Gastroesophageal sphincter (tissue), 4 donors: ENCODE measurements at places on chromosomes 11 and 22. TPM values are rescaled to one million over a fixed set of nuclear protein-coding genes. Genes with fewer than 3 reads are reported as not detected.

DNA sequence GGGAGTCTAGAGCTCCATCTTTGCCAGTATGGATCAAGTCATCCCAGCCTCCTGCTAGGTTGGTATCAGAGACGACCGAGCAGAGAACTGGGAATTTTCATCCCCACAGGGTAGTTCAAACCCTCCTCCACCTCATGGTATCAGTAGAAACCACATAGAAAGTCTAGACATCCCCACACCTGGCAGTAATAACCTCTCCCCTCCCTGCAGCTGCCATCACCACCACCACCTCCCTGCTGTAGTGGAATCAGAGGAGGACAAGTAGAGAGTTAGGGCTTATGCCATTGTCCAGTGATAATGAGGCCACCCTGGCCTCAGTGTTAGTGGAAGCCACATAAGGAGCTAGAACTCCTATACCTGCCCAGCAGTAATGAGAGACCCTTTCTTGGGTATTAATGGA lies 34.3 kb downstream of the BTG4 start:
- ATAC-seq, result no peak

GRCh38 chr22:47460176-47460575 lies 697.7 kb downstream of the TBC1D22A start:
- ATAC-seq, result no peak

DNA sequence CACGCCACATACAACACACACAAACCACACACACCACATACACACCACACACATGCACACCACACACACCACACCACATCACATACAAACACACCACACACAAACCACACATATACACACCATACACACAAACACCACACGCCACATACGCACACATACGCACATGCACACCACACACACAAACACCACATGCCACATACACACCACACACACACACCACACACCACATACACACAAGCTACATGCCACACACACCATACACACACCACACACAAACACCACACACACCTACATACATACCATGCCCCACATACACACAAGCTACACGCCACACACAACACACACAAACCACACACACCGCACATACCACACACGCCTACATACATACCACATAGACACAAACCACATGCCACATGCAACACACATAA lies 15.7 kb upstream of the TH start:
- ATAC-seq, result no peak

- ATAC-seq, result no peak
Measured at GRCh38 chr22:45155050-45155840, 8.5 kb upstream of the NUP50 start.

DNA sequence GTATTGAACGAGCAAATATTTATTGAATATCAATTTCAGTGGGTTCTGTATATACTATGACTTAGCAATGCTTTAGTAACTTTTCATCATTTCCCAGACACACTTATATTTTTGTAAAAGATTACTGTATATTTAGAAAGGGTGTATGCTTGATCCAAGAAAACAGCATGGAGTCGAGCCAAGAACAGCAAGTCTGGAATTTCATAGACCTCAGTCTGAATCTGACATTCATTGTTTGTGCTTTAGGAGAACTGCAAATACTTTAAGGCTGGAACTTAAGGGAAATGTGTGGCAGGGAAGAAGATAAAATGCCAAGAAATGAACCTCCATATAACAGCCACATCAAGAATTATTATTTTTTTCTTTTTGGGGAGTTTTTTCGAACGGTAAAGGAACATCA lies 1156.8 kb downstream of the LRRC4C start:
- no peak for ATAC-seq

GRCh38 chr11:83007909-83008580 lies 63.7 kb downstream of the RAB30 start:
- ATAC-seq, result no peak

DNA sequence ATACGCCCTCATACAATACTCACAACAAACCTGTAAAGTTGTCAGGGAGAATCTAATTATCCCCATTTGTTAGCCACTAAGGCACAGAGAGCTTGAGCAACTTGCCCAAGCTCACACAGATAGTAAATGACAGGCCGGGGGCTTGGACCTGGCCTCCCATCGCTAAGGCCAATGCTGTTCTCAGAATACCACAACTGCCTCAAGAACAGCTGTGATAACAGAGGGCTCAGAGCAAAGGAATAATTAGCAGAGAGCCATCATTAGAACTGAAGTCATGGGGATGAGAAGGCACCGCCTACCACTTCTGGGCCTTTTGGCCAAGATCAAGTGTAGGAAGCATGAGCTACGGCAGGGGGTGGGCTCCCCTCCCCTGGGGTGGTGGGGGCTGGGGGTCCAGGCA lies 98.6 kb downstream of the FEZ1 start:
- ATAC-seq, result no peak

- no peak for ATAC-seq
Measured at GRCh38 chr11:26204101-26204500, 127.8 kb upstream of the ANO3 start.

DNA sequence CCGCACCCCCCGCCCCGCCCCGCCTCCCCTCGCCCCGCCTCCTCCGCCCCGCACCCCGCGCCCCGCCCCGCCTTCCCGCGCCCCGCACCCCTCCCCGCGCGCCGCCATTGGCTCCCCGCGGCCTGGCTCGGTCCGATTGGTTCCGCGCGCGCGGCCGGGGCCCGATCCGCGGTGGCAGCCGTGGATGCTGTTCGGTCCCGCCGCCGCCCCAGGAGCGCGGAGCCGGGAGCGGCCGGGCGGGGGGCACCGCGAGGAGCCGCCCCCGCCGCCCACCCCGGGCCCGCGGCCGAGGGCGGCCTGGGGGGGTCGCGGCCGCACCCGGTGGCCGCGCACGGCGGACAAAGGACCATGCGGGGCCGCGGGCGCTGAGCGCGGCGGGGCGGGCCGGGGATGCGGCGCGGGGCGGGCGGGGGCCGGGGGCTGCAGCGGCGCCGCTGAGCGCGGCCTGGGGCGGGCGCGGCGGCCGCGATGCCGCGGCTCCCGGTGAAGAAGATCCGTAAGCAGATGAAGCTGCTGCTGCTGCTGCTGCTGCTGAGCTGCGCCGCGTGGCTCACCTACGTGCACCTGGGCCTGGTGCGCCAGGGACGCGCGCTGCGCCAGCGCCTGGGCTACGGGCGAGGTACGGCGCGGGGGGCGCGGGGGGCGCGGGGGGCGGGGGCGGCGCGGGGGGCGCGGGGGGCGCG lies at the start of gene B4GALNT4:
Gene B4GALNT4, plus strand, starts transcription at position 164 of the 683 bp plus-strand sequence. Its CDS starts 305 bp downstream, at position 469.
- peak; percentile 79 for ATAC-seq

DNA sequence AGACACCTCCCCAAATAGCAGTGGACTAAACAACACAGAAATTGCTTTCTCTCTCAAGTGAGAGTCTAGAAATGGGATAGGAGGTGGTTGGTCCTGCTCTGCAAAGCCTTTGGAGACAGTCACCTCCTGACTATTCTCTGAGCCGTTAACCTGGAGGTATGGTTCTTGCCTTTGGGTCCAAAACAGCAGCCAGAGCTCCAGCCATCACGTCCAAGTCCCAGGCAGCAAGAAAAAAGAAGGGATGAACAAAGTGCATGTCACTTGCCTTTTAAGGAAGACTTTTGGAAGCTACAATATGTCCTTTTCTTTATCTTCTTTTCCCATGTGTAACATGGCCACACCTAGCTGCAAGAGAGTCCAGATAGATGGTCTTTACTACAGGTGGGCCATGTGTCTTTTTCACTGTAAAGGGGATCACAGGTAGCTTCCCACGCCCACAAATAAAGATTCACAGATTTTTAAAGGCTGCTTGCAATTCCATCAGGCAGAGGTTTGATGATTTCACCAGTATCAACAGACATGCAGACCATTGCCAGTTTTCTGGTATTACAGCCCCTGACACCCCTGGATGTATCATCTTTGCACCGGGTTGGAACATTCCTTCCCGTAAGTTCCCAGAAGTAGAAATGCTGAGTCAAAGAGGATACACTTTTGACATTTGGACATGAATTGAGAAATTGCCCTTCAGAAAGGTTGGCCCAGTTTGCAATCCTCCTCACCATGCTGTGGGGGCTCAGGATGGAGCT lies 66.0 kb downstream of the MYEOV start:
- ATAC-seq, result no peak

DNA sequence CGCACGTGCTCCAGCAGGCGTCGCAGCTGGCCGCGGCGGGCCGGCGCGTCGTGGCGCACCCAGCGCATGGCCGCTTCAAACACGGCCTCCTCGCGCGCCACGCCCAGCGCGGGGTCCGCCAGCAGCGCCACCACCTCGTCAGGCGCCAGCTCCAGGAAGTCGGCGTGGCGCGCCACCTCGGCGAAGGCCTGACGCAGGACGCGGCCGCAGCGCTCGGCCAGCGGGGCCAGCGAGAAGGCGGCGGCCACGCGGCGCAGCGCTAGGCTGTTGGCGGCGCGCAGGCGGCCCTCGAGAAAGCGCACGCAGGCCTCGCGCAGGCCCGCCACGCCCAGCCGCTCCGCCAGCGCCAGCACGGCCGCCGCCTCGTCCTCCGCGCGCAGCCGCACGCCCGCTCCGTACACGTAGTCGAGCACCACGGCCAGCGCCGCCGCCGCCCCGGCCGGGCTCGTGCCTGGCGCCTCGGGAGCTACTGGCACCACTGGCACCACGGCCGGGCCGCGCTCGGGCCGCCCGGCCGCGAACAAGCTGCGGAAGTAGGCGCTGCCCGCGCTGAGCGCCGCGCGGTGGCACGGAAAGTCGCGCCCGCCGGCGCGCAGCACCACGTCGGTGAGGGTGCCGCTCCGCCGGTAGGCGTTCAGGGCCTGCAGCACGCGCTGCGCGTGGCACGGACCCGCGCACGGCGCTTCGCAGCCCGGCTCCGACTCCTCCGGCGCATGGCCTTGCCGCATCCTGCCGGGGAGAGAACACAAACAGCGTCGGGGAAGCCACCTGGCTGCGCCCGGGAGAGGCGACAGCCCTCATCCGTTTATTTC lies 2.9 kb downstream of the KLHL35 start:
- peak; percentile 59 for ATAC-seq

DNA sequence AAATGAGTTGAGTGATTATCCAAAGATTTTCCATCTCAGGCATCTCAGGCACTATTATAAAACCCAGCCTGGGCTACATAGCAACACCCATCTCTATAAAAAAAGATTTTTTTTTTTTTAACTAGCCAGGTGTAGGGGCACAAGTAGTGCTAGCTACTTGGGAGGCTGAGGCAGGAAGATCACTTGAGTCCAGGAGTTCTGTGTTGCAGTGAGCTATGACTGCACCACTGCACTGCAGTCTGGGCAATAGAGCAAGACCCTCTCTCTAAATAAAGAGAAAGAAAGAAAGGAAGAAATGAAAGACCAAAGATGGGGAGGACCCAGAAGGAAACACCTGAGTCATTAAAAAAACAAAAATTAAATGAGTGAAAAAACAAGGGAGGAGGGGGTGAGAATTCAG lies 14.1 kb downstream of the RSF1 start:
- no peak for ATAC-seq

- no peak for ATAC-seq
Measured at GRCh38 chr22:37095113-37095512, 14.4 kb downstream of the TMPRSS6 start.

GRCh38 chr11:119671051-119671450 lies 57.9 kb downstream of the NECTIN1 start:
- ATAC-seq, result peak; percentile 48

DNA sequence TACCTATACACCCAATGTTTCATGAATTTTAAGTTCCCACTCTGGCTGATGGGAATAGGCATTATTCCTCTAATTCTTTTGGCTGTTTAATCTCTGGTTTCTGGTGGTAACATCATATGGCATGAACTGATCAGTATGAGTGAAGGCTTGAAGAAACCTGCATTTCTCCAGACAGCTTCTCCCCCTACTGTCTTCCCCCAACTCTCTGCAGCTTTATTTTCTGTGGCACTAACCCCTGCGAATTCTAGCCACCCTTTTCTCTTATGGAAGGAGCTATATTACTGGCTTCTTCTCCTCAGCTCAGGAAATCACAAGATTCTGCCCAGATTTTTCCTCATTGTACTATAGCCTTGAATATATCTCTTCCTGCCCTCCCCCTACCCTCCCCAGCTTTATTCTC lies 57.1 kb downstream of the CASP12 start:
- no peak for ATAC-seq

- ATAC-seq, result no peak
Measured at GRCh38 chr11:17526931-17527627, 17.1 kb downstream of the USH1C start.

DNA sequence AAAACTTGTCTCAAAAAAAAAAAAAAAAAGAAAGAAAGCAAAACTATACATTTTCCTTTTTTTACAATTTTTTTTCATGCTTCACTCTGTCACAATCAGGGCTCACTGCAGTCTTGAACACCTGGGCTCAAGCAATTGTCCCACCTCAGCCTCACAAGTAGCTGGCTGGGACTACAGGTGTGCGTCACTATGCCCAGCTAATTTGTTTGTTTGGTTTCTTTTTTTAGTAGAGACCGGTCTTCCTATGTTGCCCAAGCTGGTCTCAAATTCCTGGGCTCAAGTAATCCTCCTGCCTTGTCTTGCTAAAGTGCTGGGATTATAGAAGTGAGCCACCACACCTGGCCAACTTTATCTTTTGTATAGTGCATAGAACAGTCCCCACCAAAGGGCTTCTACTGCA lies 15.0 kb upstream of the CXCR5 start:
- no peak for ATAC-seq

DNA sequence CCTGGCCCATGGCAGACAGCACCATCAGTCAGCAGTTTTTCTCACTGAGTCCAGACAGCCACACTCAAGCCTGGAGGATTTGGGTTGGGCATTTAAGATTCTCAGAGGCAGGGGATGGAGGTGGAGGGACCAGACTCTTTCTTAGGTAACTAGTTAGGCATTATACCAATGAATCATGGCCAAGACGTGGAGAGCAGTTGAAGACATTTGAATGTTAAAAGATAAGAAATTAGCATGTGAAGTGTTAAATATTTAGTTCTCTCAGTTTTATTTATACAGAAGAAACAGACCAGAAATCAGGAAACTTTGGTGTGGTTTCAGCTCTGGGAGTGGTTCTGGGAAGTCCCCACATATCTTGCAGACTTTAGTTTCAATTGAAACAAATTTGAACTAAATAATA lies 9.9 kb downstream of the GTF2H1 start:
- ATAC-seq, result no peak

GRCh38 chr22:31344256-31344577 lies 1.9 kb downstream of the PATZ1 start:
- no peak for ATAC-seq

GRCh38 chr11:79371152-79371551 lies 69.7 kb downstream of the TENM4 start:
- no peak for ATAC-seq

THY1 gene
- total RNA-seq, result 34.5 TPM

GLB1L2 gene
- total RNA-seq, result 7.6 TPM

SLC6A5 gene
- not detected for total RNA-seq

MYO18B gene
- 1.4 TPM for total RNA-seq

OTOG gene
- total RNA-seq, result not detected

FREY1 gene
- total RNA-seq, result 2.3 TPM

UFD1 gene
- total RNA-seq, result 33.3 TPM

PANX3 gene
- total RNA-seq, result not detected
